ENCODE measurements at places on chromosomes 7 and 10.
A peak's percentile ranks its signal among the peaks of the same experiment; 100 is the strongest.

GRCh38 chr10:70622541-70622940, 20.0 kb upstream of the PRF1 start:
- DNase-seq = no peak

- no peak for DNase-seq
Measured at GRCh38 chr10:11687357-11687771, 54.8 kb upstream of the ECHDC3 start.

DNA sequence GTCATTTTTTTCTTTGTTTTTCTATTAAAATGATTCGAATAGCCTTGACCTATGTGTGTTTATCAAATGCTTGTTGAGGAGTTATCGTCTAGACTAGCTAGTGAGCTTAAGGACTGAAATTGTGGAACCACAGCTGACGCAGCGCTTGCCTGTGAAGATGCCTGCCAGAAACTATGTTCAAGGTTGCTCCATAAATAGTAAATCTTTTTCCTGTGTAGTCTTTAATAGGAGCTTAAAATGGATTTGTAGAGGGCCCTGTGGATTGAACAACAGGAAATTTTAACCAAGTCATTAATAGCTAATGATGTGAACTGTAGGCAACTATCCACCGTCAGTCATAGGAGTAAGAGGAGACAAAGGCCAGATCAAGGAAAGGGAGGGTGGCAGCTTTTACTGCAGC, 145.1 kb downstream of the GNAI1 start:
- no peak for DNase-seq

DNA sequence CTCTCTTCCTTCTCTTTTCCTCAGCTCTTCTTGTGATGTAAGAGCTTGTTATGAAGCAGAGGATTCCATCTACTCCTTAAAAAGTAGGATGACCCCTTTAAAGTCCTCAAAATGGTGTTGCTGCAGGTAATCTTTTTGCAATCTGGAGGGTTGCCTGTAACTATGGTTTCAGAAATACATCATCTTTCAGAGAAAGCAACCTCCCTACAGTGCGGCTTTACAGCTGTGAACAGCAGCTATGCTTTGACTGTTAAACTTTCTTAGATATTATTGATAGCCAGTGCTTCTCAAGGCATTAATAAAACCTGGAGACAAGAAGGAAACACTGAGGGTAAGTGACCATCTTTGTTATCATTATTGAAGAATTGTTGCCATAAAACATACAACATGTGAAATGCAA, 86.6 kb upstream of the MDFIC start:
- no peak for DNase-seq

DNA sequence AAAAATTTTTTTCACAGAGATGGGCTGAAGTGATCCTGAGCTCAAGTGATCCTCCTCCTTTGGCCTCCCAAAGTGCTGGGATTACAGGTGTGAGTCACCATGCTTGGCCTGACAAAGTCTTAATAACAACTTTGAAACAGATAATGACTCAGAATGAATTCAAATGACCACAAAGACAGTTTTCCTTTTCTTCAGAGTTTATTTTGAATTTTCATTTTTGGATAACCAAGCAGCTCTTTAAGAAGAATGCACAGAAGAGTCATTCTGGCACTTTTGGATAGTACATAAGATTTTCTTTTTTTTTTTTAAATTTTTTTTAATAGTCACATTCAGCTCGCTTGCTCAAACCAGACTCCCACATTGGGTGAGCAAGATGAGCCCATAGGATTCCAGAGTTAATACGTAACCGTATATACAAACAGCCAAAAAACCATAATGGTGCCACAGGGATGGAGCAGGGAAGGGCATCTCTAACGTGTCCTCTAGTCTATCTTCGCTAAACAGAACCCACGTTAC, 43.0 kb upstream of the NMT2 start:
- DNase-seq = no peak

- DNase-seq = no peak
Measured at GRCh38 chr7:74395745-74396311, 57.9 kb upstream of the GTF2IRD1 start.

DNA sequence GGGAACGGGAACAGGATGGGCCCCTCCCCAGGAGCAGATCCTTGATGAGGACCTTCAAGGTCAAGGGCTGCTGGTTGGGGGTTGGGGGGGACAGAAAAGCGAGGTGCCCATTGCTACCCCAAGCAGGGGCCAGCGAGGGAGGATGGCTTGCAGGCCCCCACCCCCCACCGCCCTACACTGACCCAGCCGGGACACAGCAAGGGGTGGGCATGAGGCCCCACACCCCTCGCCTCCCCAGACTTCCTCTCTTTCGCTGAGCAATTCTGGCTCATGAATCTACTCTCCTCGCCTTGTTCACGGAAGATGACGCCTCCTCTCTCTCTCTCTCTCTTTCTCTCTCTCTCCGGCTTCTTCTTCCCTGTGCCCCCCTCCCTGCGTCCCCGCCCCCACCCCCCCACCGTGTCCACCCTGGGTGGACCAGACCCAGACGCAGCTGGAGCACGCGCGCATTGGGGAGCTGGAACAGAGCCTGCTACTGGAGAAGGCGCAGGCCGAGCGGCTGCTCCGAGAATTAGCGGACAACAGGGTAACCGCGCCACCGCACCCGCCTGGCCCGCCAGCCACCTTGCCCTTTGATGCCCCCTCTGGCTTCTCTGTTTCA, 81.1 kb upstream of the GTF2IRD1 start:
- DNase-seq = no peak

DNA sequence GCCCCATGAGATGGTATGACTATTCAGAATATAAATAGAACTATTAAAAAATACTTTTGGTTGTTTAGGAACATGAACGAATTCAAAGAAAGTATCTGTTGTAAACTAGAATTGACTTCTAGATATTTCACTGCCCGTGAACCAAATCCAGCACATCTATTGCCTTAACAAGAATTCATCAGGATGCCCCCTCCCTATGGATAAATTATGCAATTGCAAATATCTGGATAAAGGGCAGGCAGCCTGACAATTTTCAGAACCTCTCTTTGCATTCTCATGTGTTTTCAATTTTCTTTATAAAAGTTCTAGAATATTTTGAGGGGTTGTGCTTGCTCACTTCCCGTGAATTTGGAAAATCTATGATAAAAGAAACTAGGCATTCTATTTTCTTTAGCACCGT, 822.1 kb upstream of the SORCS1 start:
- DNase-seq = no peak

- peak; percentile 2 for DNase-seq
Measured at GRCh38 chr7:109449760-109450159, 880.1 kb downstream of the DNAJB9 start.

GRCh38 chr10:35608328-35608672, 3.2 kb downstream of the GJD4 start:
- DNase-seq = no peak

- no peak for DNase-seq
Measured at GRCh38 chr7:27410812-27411544, 168.4 kb downstream of the EVX1 start.

DNA sequence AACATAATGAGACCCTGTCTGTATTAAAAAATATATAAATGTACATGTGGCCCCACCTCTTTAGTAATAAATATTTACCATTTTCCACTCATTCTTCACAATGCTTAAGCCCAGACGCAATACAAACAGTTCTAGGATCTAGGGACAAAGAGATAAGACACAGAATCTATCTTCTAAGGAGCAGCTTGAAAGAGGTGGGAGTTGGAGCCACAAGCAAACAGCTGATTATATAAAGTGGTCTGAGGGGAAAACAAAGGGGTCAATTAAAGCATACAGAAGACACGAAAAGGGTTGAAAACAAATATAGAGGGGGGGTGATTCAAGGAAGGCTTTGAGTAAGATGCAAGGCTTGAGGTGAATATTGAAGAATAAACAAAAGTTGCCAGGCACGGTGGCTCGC, 43.1 kb downstream of the UBE2H start:
- DNase-seq = no peak

DNA sequence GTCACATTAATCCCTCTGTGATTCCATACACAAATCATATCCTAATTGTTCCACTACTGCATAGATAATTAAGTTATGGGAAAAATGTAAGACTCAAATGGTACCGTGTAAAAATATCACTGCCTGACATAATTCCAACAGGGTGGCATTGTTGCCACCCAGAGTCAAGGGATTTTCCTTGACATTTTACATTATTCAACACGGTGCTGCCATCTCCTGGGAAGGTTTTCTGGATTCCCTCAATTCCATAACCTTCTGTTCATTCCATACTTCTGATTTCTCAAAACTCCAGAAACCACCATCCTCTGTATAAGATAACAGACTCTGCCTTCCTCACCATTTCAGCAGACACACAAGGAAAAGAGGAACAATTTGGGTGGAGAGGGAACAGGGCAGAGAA, 495.9 kb downstream of the XPNPEP1 start:
- no peak for DNase-seq

DNA sequence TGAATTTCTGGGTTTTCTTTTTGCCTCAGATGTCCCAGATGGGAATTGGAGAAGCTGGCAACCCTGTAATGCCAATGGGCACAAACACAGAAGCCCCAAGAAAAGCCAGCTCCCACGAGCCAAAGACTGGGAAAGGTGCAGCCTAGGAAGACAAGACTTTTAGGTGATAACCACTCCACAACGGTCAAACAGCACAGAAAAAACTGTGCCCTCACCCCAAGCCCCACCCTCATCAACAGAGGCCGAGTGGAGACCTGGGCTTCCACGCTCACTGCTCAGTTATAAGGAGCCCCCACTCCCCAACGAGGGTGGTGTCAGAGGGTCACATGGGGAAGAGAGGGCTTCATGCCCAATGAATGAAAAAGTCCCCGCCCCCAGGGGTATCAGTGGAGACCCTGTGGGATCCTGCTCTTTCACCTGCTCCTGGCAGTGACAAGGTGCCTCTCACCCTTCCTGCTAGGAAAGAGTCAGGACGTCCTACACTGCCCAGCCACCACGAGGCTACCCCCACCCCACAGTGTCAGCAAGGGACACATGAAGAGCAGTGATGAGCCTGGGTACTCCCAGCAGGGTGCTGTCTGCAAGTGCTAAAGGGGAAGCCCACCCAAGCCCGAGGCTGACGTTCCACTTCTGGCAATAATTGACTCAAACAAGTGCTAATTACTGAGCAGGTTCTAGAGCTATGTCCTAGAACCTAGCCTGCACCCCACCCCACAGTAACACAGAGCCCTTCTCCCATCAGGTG, 8.3 kb downstream of the TMEM273 start:
- DNase-seq = no peak

GRCh38 chr7:40527723-40528122, 392.9 kb downstream of the SUGCT start:
- DNase-seq = no peak

GRCh38 chr7:96778263-96778662, 68.6 kb upstream of the SEM1 start:
- DNase-seq = peak; percentile 8

GRCh38 chr10:95906677-95907455, 909 bp upstream of the CC2D2B start:
- peak; percentile 52 for DNase-seq

GRCh38 chr7:24419511-24419910, 135.5 kb downstream of the NPY start:
- no peak for DNase-seq

Measured in HuH-7.5 (cell line).